OCI-M1 (cell line): ENCODE measurements at places on chromosomes 7 and 10.
A peak's percentile ranks its signal among the peaks of the same experiment; 100 is the strongest.

- no peak for DNase-seq
Observed at GRCh38 chr10:104150139-104150538, 28.2 kb downstream of the SFR1 start.

GRCh38 chr7:20224025-20224424 lies 6.8 kb upstream of the MACC1 start:
- DNase-seq: peak; percentile 42

GRCh38 chr10:58585435-58585834 lies 72.8 kb downstream of the BICC1 start:
- DNase-seq: peak; percentile 39

GRCh38 chr10:43380610-43381222 lies 9.3 kb downstream of the FXYD4 start:
- DNase-seq: peak; percentile 96

DNA sequence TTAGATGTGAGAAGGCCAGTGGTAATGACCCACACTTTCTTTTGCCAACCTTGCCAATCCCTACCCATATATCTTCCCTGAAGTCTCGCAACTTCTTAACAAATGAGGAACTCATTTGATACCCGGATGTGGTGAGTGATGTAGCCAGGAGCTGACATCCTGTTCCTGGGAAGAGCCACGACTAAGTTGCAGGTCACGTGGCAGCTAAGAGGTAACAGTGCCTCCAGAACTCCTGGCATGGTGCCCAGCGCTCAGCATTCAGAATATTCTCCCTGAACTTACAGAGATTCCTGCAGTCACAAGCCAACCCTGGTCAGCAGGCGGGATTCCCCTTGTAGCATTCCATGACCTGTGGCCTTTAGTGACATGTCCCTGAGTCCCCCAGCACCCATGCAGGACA lies 282.5 kb downstream of the GALNT17 start:
- DNase-seq: peak; percentile 6

- DNase-seq: no peak
Observed at GRCh38 chr7:566100-566499, 46.5 kb upstream of the PDGFA start.

DNA sequence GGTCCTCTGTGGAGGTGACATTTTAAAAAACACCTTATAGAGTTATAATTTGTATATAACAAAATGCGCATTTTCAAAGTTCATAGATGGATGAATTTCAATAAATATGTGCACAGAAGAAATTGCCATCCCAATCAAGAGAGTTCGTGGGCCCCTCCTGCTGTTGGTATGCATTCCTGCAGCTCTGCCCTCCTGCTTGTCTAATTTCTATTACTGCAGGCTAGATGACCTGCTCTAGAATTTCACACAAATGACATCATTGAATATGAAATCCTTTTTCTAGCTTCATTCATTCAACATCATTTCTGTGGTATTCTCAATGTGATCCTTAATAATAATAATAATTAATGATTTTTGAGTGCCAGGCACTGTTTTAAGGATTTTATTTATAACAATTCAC lies 348.2 kb downstream of the SDK1 start:
- no peak for DNase-seq

- no peak for DNase-seq
Observed at GRCh38 chr10:100442548-100442947, 20.3 kb upstream of the WNT8B start.

GRCh38 chr7:142228537-142229104 lies 29.2 kb downstream of the PRSS58 start:
- DNase-seq: no peak

DNA sequence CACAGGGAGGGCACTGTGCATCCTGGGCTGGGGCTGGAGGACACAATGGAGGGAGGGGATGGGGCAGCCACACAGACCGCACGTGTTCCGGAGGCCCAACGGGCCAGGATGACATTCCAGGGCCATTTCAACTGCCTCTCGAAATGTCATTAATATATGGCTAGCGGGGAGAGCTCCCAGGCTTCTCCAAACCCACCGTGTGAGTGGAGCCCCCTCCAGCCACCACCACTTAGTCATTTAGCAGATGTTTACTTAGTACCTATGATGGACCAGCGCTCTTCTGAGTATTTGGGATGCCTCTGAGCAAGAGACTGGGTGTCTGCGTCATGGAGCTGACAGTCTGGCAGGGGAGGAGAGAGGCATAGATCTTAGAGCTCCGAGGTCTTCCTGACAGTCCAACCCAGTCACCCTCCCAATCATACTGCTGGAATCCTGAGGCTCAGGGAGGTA lies 107.3 kb downstream of the ZMIZ1 start:
- DNase-seq: no peak

- peak; percentile 55 for DNase-seq
Observed at GRCh38 chr10:22022257-22023032, 18.9 kb upstream of the DNAJC1 start.

DNA sequence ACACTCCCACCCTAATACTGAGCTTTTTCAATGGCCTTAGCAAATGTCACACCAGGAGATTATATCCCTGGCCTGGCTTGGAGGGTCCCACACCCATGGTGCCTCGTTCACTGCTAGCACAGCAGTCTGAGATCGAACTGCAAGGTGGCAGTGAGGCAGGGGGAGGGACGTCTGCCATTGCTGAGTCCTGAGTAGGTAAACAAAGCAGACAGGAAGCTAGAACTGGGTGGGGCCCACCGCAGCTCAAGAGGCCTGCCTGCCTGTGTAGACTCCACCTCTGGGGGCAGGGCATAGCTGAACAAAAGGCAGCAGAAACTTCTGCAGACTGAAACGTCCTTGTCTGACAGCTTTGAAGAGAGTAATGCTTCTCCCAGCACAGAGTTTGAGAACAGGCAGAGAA lies 338.9 kb upstream of the MBL2 start:
- peak; percentile 65 for DNase-seq

DNA sequence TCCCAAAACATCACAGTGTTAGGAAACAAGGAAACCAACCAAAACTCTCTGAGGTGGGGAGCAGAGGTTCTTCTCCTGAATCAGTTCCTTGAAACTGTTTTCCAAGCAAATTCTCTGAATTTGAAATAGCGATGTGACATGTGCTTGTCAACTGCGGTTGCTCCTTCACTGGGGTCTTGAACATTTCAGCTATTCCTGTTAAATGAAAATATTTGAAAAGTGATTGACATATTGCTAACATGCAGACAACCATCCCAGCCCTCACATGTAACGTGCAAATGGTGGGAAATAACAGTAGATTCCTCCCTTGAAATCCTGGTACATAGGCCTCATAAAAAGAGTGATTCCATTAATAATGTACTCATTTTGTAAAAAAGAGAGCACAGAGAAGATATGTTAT lies 15.9 kb downstream of the MKI67 start:
- no peak for DNase-seq

- no peak for DNase-seq
Observed at GRCh38 chr10:97001183-97001991, 169.3 kb downstream of the LCOR start.

GRCh38 chr7:115135769-115136410 lies 214.0 kb downstream of the MDFIC start:
- no peak for DNase-seq

DNA sequence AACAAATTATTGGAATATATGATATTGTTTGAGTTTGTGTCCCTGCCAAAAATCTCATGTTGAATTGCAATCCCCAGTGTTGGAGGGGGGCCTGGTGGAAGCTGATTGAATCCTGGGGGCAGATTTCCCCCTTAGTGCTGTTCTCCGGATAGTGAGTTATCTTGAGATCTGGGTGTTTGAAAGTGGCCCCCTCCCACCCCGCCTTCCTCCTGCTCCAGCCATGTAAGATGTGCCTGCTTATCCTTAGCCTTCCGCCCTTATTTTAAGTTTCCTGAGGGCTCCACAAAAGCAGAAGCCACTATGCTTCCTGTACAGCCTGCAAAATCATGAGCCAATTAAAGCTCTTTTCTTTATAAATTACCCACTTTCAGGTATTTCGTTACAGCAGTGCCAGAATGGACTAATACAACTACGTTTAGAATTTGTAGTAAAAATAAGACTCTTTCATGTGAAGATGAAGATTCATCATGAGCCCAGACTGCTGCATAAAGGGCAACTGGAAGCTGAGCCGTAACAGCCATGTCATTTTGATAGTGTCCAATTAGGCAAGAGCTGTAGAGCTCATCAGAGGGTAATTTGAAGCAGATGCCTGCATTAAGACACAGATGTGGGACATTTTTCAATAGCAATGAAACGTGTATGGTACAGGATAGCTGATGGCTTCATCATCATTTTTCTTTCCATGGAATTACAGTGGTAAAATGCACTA lies 1007.2 kb downstream of the REEP3 start:
- no peak for DNase-seq
